T-helper 17 cell (primary cell): ENCODE measurements at places on chromosomes 1 and 21.

DNA sequence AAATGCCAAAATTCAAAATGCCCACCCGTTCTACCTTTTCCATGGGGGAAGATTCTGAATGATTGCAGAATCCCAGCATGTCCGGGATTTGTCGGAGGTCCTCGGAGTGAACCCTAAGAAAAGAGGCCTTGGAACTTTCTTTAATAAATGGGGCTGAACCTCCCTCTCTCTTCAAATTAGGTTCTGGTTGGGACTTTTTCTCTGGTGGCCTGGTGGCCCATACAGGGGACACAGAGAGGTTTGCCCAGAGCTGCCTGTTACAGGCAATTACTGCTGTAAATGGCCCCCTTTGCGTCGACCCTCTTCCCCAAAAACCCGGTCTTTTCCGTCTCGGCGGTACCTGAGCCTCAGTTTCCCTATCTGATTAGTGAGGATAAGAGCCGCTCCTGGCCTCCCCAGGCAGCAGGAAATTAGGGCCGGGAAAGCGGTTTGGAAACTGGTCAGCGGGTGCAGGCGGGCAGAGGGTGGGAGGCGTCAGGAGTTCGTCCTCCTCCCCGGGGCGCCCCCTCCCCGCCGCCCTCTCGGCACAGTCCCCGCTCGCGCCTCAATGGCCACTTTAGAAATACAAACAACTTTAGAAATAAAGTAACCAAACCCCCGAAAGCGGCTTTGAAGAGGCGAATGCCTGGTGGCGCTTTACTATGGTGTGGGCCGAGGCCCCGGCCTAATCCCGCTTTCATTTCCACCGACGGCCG is 15.6 kb downstream of the PAX7 start:
- no peak for DNase-seq

DNA sequence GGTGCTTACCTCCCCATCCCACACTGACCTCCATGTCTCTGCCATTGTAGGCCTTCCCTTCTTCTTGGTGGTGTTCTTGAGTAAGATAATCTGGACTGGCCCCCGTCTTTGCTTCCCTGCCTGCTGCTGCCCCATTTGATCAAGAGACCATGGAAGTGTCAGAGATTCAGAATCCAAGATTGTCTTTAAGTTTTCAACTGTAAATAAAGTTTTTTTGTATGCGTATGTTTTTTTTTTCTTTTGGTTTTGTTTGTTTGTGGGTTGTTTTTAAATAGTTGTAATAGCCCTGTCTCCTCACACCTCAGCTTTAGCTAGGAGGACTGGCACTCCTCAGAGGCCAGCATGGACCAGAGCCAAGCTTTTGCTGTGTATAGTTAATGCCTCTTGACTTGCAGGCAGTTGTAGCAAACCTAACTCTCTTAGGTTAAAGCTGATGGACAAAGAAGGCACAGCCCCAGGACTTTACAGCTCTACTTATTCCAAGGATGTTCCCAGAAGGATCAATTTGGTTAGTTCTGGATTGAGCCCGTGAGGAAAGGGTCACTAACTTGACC is 5.6 kb upstream of the YBX1 start:
- DNase-seq, result no peak

DNA sequence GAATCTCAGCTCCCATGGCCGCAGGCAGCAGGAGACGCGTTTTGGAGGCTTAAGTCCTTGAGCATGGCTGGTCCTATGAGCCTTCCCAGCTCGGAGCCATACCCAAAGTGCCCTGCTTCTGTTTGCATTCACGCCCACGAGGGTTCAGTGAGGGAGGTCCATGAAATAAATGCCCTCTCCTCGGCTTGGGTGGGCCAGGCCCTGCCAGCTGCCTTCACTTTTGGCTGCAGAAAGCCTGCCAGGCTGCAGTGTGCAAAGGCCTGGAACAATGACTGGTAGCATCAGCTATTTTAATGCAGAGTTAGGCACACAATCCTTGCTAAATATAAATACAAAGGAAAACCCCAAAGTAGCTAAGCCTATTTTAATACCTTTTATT is 49.4 kb downstream of the H3-3A start:
- DNase-seq, result no peak

DNA sequence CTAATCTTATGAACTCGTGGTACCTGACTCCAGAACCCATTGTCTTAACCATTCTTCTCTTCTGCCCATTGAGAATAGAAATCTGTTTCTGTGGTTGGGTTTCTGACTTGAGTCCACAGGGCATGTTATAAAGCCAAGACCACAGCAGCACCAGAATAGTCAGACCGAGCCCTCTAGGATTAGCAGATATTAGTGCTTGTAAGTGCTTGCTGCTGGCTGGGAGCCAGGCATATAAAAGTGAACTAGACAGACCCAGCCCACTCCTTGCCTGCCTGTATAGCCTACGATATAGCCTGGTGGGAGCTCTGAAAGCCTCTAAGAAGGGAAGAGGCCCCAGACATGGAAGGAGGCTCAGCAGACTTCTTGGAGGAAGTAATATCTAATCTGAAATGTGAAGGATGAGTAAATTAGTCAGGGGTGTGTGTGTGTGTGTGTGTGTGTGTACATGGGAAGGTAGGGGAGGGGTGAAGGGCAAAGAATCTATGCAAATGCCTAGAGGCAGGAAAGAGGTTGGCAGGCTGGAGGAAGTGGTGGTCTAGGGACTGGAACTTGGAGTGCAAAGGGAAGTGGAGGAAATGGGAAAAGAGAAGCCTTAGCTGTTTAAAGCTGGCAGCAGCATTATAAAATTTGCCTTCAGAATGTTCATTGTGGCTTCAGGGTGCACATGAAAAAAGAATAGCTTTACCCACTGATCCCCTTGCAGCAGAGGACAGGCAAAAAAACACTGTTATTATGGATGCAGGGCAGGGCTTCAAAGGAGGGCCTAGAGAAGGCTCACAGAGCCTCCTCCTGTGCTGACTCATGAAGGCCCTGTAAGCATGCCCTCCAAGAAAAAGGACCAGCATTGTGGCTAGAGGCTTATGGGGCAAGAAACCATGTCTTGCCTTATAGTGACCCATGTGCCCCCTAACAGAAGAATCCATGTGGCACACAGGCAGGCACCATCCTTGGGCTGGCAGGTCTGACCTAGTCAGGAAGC is 169.2 kb downstream of the LMX1A start:
- DNase-seq, result no peak

- DNase-seq, result peak; percentile 38
Observed at GRCh38 chr1:156295391-156295947, at the start of gene GLMP. Gene GLMP (minus strand): TSS chr1:156295679. CDS start chr1:156295645, 34 bp downstream.

DNA sequence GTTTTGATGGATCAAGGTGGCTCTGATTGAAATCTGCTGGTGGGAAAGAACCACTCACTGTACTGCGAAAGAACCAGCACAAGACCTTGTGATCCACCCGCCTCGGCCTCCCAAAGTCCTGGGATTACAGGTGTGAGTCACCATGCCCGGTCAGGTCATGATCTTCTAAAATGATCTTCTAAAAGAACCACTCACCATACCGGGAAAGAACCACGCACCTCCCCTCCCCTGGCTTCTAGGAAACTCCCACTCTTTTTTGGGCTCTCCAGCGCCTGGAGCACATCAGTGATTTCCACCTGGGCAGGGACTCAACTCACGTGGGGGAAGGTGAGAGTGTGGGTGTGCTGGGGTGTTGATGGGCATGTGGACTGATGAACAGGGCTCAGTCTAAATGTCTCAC is 7.9 kb upstream of the RAB7B start:
- DNase-seq, result no peak

- no peak for DNase-seq
Observed at GRCh38 chr21:17191346-17191993, 321.4 kb upstream of the CXADR start.

DNA sequence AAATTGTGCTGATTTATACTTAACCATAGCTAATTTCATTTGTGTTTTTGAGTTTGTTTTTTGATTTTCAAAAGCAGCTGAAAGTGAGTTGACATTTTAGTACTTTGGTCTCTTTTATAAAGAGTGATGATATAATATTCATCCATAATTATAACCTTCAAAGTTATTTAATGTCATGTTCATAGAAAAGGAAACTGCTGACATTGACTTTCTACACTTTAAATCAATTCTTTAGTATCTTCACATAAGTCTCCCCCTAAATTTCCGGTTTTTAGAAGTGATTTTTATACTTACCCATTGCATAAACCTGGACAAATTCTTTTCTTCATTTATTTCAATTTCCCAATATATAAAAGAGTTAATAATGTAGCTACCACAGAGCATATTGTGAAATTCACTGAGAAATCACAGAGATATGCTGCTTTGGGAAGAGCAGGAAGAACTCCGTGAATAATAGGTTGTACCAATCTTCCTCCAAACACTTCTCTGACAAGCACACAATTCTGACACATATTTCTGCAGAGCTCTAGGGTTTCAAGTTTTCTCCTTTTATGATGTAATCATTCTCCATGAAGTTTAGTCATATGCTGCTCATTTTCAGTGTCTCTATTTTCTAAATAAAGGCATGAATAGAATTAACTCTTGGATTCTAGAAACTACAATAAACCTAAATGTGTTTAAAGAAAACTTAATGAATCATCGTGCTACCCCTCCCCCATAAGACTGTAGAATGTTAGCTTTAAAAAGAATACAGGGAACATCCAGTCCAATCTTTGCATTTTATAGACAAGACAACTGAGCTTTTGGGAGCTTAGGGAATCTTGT is 25.6 kb upstream of the CDC42BPA start:
- no peak for DNase-seq

DNA sequence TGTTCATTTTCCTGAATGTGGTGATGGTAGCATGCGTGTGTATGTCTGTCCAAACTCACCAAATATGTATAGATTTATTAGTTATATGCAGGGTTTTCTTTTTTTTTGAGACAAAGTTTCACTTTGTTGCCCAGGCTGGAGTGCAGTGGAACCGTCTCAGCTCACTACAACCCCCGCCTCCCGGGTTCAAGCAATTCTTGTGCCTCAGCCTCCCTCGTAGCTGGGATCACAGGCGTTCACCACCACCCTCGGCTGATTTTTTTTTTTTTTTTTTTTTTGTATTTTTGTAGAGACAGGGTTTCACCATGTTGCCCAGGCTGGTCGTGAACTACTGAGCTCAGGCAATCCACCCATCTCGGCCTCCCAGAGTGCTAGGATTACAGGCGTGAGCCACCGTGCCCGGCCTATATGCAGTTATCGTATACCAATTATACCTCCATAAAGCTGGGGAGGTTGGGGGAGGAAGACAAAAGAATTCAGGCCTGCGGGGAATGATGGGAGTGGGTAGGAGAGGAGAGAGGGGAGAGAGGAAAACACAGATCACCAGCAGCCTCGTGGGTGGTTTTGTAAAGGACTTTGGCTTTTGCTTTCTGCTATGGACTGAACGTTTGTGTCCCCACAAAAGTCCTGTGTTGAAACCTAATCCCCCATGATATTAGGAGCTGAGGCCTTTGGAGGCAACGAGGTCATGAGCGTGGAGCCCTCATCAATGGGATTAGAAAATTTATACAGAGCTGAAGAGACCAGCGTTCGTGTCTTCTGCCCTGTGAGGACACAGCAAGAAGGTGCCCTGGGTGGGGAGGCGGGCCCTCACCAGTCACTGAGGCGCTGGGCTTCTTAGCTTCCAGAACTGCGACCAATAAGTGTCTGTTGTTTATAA is 4.4 kb upstream of the HNRNPU start:
- DNase-seq, result no peak
